ENCODE measurements at places on chromosomes 2 and 18. TPM values are rescaled to one million over a fixed set of nuclear protein-coding genes. Genes with fewer than 3 reads are reported as not detected.
A peak's percentile ranks its signal among the peaks of the same experiment; 100 is the strongest.

GRCh38 chr2:172931256-172931894, 144.3 kb upstream of the MAP3K20 start:
- H3K27ac ChIP-seq: peak overlapping the region; percentile 73
- no peaks in the 10 kb centered on the region for H3K27me3 ChIP-seq
- DNase-seq: peak; percentile 39
- no peaks in the 10 kb centered on the region for H3K36me3 ChIP-seq
- no peak overlapping the region for H3K4me3 ChIP-seq
- H3K4me1 ChIP-seq: peaks cover 33% of the 10 kb centered on the region

- no peaks in the 10 kb centered on the region for H3K36me3 ChIP-seq
- DNase-seq: no peak
- no peak overlapping the region for H3K4me3 ChIP-seq
- H3K27ac ChIP-seq: no peak overlapping the region
Observed at GRCh38 chr18:63603772-63604171, 16.6 kb downstream of the SERPINB13 start.

- no peaks in the 10 kb centered on the region for H3K36me3 ChIP-seq
- no peaks in the 10 kb centered on the region for H3K27me3 ChIP-seq
- peaks cover 19% of the 10 kb centered on the region for H3K4me1 ChIP-seq
- peak overlapping the region; percentile 95 for H3K27ac ChIP-seq
- no peak for DNase-seq
Observed at GRCh38 chr2:68317971-68318913, 1.5 kb downstream of the CNRIP1 start.

CTAGE1 gene
- not detected for total RNA-seq

GRCh38 chr2:205273148-205273547, 409.2 kb upstream of the NRP2 start:
- H3K4me1 ChIP-seq: no peaks in the 10 kb centered on the region
- H3K27me3 ChIP-seq: no peaks in the 10 kb centered on the region
- H3K27ac ChIP-seq: no peak overlapping the region
- no peak overlapping the region for H3K4me3 ChIP-seq

- no peaks in the 10 kb centered on the region for H3K27me3 ChIP-seq
- H3K4me3 ChIP-seq: no peak overlapping the region
- no peak overlapping the region for H3K27ac ChIP-seq
- H3K36me3 ChIP-seq: no peaks in the 10 kb centered on the region
- peak; percentile 47 for DNase-seq
- no peaks in the 10 kb centered on the region for H3K4me1 ChIP-seq
Observed at GRCh38 chr2:98295721-98296414, 50.4 kb upstream of the CNGA3 start.

MARCHF4 gene
- total RNA-seq: not detected

SPP2 gene
- total RNA-seq: not detected

DNA sequence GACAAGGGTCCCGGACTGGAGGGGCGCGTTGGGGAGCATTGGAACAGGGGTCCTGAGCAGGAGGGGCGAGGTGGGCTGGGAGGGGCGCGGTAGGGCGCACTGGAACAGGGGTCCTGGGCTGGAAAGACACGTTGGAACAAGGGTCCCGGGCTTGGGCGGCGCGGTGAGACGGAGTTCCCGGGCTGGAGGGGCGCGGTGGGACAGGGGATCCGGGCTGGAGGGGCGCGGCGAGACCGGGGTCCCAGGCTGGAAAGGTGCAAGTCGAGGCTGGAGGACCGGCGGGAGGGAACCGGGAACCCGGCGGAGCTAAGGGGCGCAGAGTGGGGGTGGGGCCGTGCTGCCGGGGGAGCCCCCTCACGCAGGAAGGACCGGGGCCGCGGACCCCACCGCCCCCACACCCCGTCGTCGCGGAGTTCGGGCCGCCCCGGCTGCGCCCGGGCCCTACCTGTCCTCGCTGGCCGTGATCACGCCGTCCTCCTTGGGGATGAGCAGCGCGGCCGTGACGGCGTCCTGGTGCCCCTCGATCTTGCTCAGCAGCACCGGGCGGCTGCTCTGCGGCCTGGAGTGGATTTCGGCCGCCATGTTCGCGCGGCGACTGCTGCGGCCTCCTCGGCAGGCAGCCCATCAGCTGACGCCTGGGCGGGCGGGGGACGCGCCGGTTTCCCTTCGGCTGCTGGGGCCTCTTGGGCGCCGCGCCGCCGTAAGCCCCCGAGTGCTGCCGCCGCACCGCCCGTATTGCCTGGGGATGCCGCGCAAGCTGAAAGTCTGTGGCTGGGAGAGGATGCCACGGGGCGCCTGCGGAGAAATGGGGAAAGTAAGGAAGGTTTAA, at the start of gene WDFY1:
Gene WDFY1, minus strand, starts transcription at position 633 of the 829 bp plus-strand sequence. Its CDS starts 51 bp downstream, at position 582.
- H3K27ac ChIP-seq: peak within 1 kb of the TSS; percentile 97
- H3K27me3 ChIP-seq: no peaks in the 10 kb centered on the region
- peaks cover 37% of the 10 kb centered on the region for H3K4me1 ChIP-seq
- peak; percentile 98 for DNase-seq
- peak within 1 kb of the TSS; percentile 98 for H3K4me3 ChIP-seq
- no peaks in the 10 kb centered on the region for H3K36me3 ChIP-seq

MAL gene
- 13.0 TPM for total RNA-seq

MAB21L4 gene
- 22.7 TPM for total RNA-seq

DNA sequence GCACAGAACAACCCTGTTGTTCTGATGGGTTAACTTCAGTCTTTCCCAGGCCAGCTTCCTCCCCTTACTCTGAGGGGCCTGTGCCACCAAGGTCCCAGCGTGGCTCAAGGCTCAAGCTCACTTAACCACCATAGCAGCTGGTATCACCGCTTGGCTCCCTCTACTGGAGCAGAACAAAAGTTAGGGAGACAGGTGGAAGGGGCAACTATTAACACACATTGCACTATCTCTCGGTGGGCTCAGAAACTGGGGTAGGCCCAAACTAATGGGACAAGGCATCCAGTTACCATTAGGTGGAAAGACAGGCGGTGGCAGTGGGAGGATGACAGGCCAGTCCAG, 88.7 kb upstream of the ATL2 start:
- H3K27me3 ChIP-seq: no peaks in the 10 kb centered on the region
- no peaks in the 10 kb centered on the region for H3K36me3 ChIP-seq
- H3K4me1 ChIP-seq: peaks cover 19% of the 10 kb centered on the region

CCDC102B gene
- 51.3 TPM for total RNA-seq

ADRA2B gene
- 0.15 TPM for total RNA-seq

GRCh38 chr2:240131296-240131695, 4.8 kb downstream of the COPS9 start:
- H3K36me3 ChIP-seq: peaks cover 59% of the 10 kb centered on the region
- H3K27ac ChIP-seq: no peak overlapping the region
- no peak overlapping the region for H3K4me3 ChIP-seq
- DNase-seq: no peak
- no peaks in the 10 kb centered on the region for H3K27me3 ChIP-seq
- peaks cover 7% of the 10 kb centered on the region for H3K4me1 ChIP-seq

DNA sequence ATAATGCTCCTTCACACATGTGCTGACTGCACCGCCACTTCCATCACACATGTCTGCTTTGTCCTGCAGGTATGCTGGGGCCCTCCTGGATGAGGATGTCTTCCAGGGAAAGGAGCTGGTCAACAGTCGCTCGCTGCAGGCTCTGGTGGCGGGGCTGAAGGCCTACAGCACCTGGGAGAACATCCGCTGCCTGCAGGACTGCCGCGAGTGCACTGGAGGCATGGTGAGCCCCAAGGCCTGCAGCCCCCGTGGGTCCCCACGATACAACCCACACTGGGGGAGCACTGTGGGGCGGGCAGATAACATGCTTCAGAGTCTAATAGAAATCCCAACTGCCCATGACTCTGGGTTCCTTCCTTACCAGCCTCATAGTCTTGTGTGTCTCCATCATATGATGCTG, 187.3 kb upstream of the BCL2L11 start:
- H3K4me3 ChIP-seq: no peak overlapping the region
- H3K36me3 ChIP-seq: no peaks in the 10 kb centered on the region
- H3K27me3 ChIP-seq: no peaks in the 10 kb centered on the region
- no peak overlapping the region for H3K27ac ChIP-seq

ZNF804A gene
- not detected for total RNA-seq

COL4A3 gene
- 93.6 TPM for total RNA-seq

DNA sequence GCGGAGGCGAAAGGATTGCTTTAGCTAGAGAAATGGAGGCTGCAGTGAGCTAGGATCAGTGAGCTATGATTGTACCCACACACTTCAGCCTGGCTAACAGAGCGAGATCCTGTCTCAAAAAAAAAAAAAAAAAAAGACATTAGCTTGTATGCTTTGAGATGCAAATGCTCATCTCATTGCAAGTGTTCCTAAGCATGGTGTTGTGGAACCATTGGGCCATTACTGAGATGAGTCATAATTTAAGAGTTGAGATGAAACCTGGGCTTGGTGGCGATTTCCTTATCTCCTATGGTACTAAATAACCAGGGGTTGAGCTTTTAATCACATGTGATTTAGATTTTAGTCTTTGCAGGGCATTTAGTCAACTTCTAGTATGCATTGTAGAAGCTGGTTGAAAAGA, 2.2 kb downstream of the PLEKHA3 start:
- DNase-seq: no peak
- no peak overlapping the region for H3K4me3 ChIP-seq
- H3K27ac ChIP-seq: no peak overlapping the region
- peaks cover 8% of the 10 kb centered on the region for H3K36me3 ChIP-seq

KIF5C gene
- total RNA-seq: 1.6 TPM

CNRIP1 gene
- total RNA-seq: 14.1 TPM

- no peak overlapping the region for H3K27ac ChIP-seq
- no peak for DNase-seq
- H3K4me3 ChIP-seq: no peak overlapping the region
- H3K27me3 ChIP-seq: no peaks in the 10 kb centered on the region
- no peaks in the 10 kb centered on the region for H3K36me3 ChIP-seq
Observed at GRCh38 chr2:56100791-56101312, 82.9 kb upstream of the CCDC85A start.

DNA sequence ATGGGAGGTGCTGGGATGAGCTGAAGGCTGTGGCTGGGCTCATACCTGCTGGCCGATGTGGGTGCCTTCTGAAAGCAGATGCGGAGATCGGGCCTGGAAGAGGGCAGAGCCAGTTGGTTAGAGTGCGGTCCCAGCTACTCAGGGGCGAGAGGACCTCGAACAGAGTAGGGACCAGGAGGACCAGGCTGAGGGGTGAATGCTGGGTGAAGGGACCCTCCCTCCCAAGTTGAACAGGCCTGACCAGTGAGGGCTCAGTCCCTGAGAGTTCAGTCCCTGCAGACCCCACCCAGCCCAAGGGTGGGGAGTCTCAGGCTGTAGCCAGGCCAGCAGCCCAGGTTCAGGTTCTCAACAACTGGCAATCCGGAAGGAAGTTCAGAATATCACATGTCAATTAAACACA, 232.8 kb upstream of the HS6ST1 start:
- H3K27ac ChIP-seq: no peak overlapping the region
- no peak overlapping the region for H3K4me3 ChIP-seq
- H3K27me3 ChIP-seq: no peaks in the 10 kb centered on the region
- no peaks in the 10 kb centered on the region for H3K36me3 ChIP-seq
- no peaks in the 10 kb centered on the region for H3K4me1 ChIP-seq
- DNase-seq: no peak

- H3K27me3 ChIP-seq: no peaks in the 10 kb centered on the region
- no peak overlapping the region for H3K4me3 ChIP-seq
Observed at GRCh38 chr2:147442816-147443215, 402.0 kb upstream of the ACVR2A start.

DNA sequence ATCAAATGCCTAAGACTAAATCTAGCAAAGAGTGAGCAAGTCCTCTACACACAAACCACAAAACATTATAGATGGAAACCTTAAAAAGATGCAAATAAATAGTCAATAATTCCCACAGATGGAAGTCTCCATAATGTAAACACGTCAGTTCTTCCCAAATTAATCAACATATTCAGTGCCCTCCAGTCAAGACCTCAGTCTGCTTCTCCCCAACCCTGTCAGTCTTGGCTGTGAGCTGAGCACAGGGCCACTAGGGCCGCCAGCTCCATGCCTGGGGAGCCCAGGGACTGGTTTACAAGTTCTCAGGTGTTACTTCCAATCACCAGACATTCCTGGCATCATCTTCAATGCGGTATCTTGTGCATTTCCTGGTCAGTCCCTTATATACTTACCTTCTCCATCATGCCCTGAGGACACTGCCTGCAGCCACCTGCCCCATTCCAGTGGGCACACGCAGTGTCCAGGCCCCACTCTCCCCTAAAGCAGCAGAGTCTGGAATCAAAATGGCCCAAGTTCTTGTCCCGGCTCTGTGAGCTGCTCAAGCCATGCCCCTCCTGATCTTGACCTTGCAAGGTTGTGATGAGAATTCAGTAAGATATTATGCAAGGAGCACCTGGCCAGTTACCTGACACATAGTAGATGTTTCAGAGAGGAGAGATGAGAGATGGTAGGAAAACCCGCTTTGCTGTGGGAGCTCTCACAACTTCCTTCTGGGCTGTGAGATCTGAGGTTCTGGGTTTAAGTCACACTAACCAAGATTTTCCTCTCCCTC, 207.9 kb upstream of the RAB6C start:
- no peak overlapping the region for H3K4me3 ChIP-seq
- H3K36me3 ChIP-seq: no peaks in the 10 kb centered on the region
- no peak for DNase-seq
- no peaks in the 10 kb centered on the region for H3K27me3 ChIP-seq
- H3K4me1 ChIP-seq: no peaks in the 10 kb centered on the region

GRCh38 chr18:808086-808485, 4.0 kb downstream of the YES1 start:
- H3K4me3 ChIP-seq: no peak overlapping the region
- peaks cover 19% of the 10 kb centered on the region for H3K4me1 ChIP-seq
- no peaks in the 10 kb centered on the region for H3K27me3 ChIP-seq
- DNase-seq: no peak
- H3K36me3 ChIP-seq: no peaks in the 10 kb centered on the region

DNA sequence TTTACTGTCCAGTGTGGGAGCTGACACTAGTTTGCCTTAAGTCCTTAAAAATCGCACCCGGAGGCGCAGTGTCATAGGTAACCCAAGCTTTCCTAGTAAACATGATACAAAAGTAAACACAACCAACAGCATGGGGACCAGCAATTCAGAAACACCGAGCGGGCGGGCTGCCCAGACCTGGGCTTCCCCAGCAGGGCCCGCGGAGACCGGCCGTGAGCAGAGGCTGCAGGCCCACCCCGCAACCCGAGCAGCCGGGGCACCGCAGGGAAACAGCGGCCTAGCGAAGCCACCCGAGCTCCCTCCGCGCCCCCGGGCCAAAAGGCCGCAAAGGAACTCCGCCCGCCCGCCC, 296 bp downstream of the TTC21B start:
- peak overlapping the region; percentile 86 for H3K27ac ChIP-seq
- no peaks in the 10 kb centered on the region for H3K36me3 ChIP-seq

DNA sequence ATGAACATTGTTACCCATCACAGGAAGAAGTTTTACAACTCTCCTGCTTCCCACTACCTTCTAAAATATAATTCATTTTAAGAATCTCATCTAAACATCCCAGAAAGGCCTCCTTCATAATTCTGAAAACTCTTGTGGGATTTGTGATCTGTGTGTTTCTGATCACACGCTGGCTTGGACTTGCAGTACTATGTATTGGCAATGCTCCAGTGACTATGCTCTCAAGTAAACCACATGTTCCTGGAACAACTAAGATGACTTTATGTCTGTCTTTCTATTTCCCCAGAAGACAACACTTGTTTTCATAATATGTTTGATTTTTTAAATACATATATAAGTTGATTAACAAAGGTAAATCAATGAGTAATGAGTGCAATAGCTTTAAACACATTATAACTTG, 376.6 kb upstream of the NETO1 start:
- DNase-seq: no peak
- H3K36me3 ChIP-seq: no peaks in the 10 kb centered on the region
- no peaks in the 10 kb centered on the region for H3K4me1 ChIP-seq
- H3K27me3 ChIP-seq: no peaks in the 10 kb centered on the region

HOXD13 gene
- total RNA-seq: not detected

GRCh38 chr2:83069724-83070123, 1389.4 kb downstream of the SUCLG1 start:
- no peaks in the 10 kb centered on the region for H3K36me3 ChIP-seq
- no peak overlapping the region for H3K27ac ChIP-seq
- DNase-seq: no peak
- no peak overlapping the region for H3K4me3 ChIP-seq
